ENCODE measurements at places on chromosomes 1 and 21.

DNA sequence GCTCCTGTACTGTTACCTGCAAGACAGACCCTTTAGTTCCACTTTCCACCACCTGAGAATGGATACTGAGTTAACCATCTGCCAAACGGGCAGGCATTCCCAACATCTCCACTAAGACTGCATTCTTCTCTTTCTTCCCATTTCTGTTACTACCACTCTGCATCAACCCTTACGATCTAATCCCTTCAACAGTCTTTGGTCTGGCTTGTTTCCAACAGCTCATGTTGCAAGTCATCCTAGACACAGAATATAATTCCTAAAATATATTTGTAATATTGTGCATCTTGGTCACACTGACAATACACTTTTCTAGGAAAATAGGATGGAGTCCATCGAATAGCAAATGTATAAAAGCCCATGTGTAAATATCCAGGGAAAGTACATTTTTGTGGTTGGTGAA is 166.7 kb downstream of the SIPA1L2 start:
- H3K4me3 ChIP-seq, result no peak overlapping the region
- no peaks in the 10 kb centered on the region for H3K4me1 ChIP-seq
- peak; percentile 61 for DNase-seq
- no peaks in the 10 kb centered on the region for H3K27me3 ChIP-seq
- peaks cover 13% of the 10 kb centered on the region for H3K36me3 ChIP-seq
- no peak overlapping the region for H3K27ac ChIP-seq

DNA sequence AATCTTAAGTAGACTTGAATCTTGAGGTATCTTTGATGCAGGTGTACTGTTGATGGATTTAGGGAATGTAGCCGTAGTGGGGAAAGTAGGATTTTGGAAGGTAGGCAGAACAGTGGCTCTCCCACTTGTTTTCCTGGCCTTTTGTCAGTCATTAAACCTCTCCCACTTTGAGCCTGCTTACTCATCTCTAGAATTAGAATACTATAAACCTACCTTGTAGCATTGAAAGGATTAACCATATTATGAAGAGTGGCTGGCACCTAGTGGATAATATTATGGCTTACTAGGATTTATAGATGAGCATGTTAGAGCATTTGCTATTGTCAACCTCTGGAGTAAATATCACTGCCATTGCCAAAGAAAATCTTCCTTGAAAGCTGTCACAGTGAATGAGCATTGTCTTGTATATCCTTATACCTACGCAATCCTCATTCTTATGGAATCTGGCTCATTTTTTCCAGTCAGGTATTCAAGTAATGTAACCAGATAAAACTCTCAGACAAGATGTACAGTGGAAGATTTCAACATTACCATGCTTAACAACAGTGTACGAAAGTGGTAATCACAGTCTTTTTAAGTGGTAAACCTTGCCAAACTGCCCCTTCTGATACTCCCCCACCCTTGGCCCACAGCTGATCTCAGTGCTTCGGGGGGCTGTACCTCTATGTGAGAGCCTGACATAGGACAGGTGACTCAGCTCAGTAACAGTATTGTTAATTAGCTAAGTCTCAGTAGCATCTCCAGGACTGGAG is 44.4 kb downstream of the SH3GLB1 start:
- no peak for DNase-seq
- no peak overlapping the region for H3K27ac ChIP-seq
- H3K4me1 ChIP-seq, result no peaks in the 10 kb centered on the region
- peaks cover 5% of the 10 kb centered on the region for H3K36me3 ChIP-seq

- no peaks in the 10 kb centered on the region for H3K36me3 ChIP-seq
Measured at GRCh38 chr1:52855584-52855983, 13.0 kb downstream of the ZYG11A start.

- H3K27ac ChIP-seq, result no peak overlapping the region
- H3K4me3 ChIP-seq, result no peak overlapping the region
- no peaks in the 10 kb centered on the region for H3K36me3 ChIP-seq
- H3K4me1 ChIP-seq, result peaks cover 6% of the 10 kb centered on the region
- peak; percentile 54 for DNase-seq
Measured at GRCh38 chr1:218760601-218761570, 412.8 kb upstream of the LYPLAL1 start.

DNA sequence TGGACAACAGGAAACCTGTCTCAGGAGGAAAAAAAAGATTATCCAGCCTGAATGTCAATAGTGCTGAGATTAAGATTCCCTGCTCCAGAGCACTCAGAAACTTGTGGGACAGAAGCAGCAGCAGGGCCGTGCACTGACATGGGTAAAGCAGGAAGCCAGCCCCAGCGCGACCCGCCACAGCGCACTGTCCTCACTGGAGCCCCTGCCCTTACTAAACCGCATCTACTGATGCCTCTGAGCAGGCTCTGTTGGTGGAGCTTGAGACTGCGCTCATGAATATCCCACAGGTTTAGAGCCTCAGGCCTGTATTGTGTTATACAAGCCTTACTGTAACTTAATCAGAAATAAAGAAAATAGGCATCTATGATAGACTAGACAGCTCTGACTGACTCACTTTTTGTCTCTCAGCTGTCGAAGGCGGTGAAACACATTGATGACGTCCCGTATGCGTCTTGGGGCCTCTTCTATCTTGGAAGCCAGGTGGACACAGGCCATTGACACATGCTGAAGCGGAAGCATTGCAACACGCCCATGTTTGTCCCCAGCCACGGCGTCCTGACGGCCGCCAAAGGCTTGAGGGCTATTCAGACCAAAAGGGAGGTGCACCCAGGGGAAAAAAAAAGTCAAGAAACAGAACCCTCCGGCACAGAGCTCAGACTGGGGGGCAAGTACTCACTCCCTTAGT is 1.2 kb downstream of the CCNL2 start:
- peaks cover 12% of the 10 kb centered on the region for H3K4me1 ChIP-seq
- peak overlapping the region; percentile 96 for H3K27ac ChIP-seq
- no peaks in the 10 kb centered on the region for H3K27me3 ChIP-seq
- peak overlapping the region; percentile 97 for H3K4me3 ChIP-seq

GRCh38 chr1:223887747-223888418 is 42.1 kb upstream of the TP53BP2 start:
- H3K27ac ChIP-seq, result peak overlapping the region; percentile 15
- H3K4me3 ChIP-seq, result peak overlapping the region; percentile 20
- no peaks in the 10 kb centered on the region for H3K36me3 ChIP-seq

DNA sequence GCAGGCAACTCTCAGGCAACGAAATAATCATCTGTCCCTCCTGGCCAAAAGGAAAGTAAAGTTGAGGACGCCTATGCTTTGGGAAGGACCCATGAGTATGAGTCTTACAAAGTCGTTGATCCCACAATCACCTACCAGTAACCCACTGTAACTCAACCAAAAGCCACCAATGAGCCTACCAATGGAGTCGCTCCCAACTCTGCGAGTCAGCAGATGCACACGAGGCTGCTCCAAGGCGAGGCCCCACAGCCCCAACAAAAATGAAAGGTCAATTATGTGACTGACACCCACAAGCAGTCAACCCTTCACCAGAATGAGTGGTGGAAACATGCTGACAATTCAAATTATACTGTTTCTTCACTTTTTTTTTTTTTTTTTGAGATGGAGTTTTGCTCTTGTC is 12.0 kb downstream of the SETD4 start:
- H3K4me1 ChIP-seq, result no peaks in the 10 kb centered on the region
- H3K27ac ChIP-seq, result no peak overlapping the region
- no peak overlapping the region for H3K4me3 ChIP-seq
- no peak for DNase-seq
- H3K27me3 ChIP-seq, result no peaks in the 10 kb centered on the region

DNA sequence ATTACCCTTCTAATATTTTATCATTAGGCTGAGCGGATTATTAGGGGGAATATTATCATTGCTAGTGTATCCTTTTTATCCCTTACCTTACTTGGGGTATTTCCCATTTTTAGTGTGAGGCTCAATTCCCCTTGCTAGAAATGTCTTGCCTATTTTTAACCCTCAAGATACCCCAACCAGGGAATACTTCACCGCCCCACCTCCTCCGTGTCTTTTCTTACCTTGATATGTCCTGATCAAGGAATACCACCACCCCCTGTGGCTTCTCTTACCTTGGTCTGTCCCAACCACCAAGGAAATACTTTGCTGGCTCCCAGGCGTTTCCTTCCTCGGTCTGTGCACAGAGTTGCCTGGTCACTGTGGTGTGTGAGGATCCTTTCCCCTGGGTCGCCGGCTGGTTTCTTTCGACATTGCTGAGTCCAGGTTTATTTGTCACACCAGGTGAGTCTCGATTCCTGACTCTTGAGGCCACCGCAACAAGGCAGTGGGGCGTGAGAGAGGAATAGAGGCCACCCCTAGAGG is 57.8 kb downstream of the SERINC2 start:
- H3K4me3 ChIP-seq, result no peak overlapping the region
- peaks cover 21% of the 10 kb centered on the region for H3K27me3 ChIP-seq
- H3K4me1 ChIP-seq, result no peaks in the 10 kb centered on the region
- no peaks in the 10 kb centered on the region for H3K36me3 ChIP-seq
- no peak for DNase-seq

GRCh38 chr1:24964811-24965570 is 34.9 kb upstream of the RUNX3 start:
- peak; percentile 50 for DNase-seq
- peaks cover 14% of the 10 kb centered on the region for H3K27me3 ChIP-seq
- H3K36me3 ChIP-seq, result no peaks in the 10 kb centered on the region

DNA sequence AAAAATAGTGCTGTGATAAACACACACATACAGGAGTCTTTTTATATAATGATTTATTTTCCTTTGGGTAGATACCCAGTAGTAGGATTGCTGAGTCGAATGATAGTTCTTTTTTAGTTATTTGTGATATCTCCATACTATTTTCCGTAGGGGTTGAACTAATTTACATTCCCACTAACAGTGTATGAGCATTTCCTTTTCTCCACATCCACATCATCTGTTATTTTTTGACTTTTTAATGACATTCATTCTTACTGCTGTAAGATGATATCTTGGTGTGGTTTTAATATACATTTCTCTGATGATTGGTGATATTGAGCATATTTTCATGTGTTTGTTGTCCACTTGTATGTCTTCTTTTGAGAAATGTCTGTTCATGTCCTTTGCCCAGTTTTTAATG is 78.3 kb downstream of the NIBAN1 start:
- no peaks in the 10 kb centered on the region for H3K27me3 ChIP-seq
- H3K4me3 ChIP-seq, result no peak overlapping the region
- no peak for DNase-seq

DNA sequence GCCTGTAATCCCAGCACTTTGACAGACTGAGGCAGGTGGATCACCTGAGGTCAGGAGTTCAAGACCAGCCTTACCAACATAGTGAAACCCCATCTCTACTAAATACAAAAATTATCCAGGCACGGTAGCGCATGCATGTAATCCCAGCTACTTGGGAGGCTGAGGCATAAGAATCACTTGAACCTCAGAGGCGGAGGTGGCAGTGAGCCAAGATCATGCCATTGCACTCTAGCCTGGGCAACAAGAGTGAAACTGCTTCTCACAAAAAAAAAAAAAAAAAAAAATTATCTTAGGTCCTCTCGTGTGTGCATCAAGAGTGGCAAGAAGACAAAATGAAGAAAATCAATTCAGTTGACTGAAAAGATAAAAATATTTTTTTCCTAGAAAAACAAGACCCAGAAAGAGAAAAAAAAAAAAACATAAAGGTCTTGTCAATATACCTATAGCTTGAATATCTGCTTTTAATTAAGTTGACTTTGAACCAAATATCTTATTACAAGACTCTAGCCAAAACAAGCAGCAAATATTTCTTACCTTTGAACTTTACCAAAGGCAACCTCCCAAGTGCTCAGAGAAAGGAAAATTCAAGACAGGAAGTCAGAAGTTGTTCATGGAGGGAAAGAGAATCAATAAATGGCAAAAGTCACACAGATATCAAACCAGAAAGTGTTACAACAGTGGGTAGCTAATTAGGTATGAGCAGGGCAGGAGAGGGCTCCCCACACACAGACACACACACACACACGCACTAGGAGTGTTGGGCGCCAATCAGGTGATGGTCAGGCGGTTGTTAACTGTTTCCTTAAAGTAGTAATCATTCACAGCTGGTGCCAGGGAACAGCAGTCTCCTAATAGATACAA is 29.6 kb downstream of the ITLN2 start:
- H3K27ac ChIP-seq, result no peak overlapping the region
- no peaks in the 10 kb centered on the region for H3K36me3 ChIP-seq
- H3K4me1 ChIP-seq, result no peaks in the 10 kb centered on the region

DNA sequence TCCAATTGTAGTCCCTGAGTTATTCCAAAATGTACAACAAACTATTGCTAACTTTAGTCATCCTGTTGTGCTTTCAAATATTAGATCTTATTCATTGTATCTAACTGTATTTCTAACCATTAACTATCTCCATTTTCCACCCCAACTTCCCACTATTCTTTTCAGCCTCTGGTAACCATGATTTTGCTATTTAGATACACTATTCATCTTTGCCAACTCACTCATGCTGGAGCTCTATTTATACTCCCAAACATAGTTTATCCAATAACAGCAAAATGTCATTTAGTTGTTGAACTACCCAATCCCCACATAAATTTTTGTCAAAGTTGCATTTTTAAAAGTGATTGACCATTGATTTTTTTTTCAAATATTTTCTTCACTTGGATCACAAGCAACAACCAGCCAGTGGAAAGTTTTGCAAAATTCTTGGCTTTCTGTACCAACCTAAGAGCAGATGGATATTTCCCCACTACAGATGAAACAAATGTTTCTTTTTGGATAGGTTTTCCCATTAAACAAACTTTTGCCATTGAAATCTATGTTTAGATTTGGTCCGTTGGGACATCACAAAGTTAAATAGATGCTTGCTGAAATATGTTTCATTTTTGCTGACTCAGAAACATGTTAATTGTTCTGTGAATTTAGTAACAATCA is 866.0 kb downstream of the LTN1 start:
- no peak overlapping the region for H3K4me3 ChIP-seq
- H3K27ac ChIP-seq, result peak overlapping the region; percentile 93
- no peak for DNase-seq
- no peaks in the 10 kb centered on the region for H3K36me3 ChIP-seq
- no peaks in the 10 kb centered on the region for H3K27me3 ChIP-seq
- H3K4me1 ChIP-seq, result peaks cover 4% of the 10 kb centered on the region

- no peak overlapping the region for H3K4me3 ChIP-seq
- DNase-seq, result peak; percentile 60
Measured at GRCh38 chr1:32791881-32792280, 25.3 kb downstream of the YARS1 start.

GRCh38 chr1:60227601-60228000 is 154.0 kb upstream of the C1orf87 start:
- DNase-seq, result no peak
- H3K27ac ChIP-seq, result no peak overlapping the region
- H3K4me1 ChIP-seq, result no peaks in the 10 kb centered on the region
- H3K27me3 ChIP-seq, result no peaks in the 10 kb centered on the region

DNA sequence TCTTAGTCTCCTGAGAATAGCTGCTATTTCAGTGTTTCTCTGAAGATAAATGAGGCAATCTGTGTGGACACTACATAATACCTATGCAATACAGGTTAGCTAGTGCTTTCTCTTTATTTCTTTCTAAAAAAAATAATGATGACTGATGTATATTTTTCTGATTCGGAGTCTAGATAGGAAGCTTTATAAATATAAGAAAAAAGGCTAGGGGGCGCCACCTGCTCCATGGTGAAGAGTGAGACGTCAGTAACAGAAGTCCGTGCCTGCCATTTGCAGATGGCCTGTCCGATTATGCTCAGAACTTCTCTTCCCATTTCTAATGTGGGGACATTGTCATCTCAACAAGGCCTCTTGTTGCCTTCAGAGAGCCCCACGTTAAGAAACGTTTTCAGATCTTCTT is 26.4 kb downstream of the QSOX1 start:
- no peaks in the 10 kb centered on the region for H3K27me3 ChIP-seq
- H3K27ac ChIP-seq, result no peak overlapping the region
- H3K4me3 ChIP-seq, result no peak overlapping the region
- H3K4me1 ChIP-seq, result no peaks in the 10 kb centered on the region
- H3K36me3 ChIP-seq, result peaks cover 91% of the 10 kb centered on the region

- H3K4me1 ChIP-seq, result no peaks in the 10 kb centered on the region
- DNase-seq, result no peak
- no peaks in the 10 kb centered on the region for H3K36me3 ChIP-seq
- H3K27me3 ChIP-seq, result no peaks in the 10 kb centered on the region
- no peak overlapping the region for H3K4me3 ChIP-seq
- no peak overlapping the region for H3K27ac ChIP-seq
Measured at GRCh38 chr1:34086561-34086960, 78.5 kb downstream of the CSMD2 start.
